ENCODE measurements at places on chromosomes 2 and 18.
A peak's percentile ranks its signal among the peaks of the same experiment; 100 is the strongest.

GRCh38 chr2:21301871-21302455 is 178.2 kb downstream of the TDRD15 start:
- no peak for DNase-seq

DNA sequence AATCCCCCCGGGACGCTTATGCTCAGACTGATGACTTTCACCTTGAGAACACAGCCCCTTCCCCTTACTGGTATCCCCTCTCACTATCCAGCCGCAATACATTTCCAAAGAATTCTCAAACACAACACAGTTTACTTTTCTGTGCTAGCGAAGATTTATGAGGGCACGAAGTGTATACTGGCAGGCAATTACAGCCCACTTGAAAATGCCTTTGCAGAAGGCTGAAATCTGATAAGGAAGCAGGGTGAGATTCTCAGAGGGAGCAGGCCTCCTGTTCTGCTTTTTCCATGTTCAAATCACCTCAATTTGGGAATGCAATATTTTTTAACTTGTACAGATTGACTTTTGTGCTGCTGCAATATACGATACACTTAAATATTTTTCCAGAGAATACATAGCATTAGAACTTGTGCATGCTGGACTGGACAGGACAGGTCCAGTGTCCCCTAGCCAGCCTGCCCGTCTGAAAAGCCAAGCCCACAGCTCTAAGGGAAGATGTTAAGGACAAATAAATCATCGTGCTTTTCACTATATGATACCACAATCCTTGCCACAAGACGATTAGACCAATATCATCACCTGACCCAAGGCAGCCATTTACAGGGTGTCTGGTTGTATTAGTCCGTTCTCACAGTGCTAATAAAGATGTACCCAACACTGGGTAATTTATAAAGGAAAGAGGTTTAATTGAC is 262.1 kb downstream of the EPHA4 start:
- no peak for DNase-seq

DNA sequence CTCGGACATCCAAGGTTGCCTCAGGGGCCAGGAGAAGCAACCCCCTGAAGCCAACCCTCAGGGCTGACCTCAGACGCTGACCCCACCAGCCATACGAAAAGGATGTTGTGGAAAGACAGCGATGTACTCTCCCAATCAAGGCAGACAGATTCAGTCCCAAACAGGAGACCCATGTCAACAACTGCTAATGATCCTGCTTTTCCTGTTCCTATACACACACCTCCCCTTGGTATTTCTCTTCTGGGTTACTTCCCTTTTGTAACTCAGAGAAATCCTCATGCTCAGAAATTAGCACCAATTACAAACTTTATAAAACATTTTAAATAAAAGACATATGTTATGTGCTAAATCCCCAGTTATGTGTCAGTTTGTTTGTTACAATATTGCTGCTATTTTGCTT is 120.8 kb downstream of the PID1 start:
- DNase-seq: no peak

GRCh38 chr18:1292167-1292566 is 387.5 kb downstream of the ADCYAP1 start:
- no peak for DNase-seq

GRCh38 chr2:11773747-11774525 is 27.5 kb downstream of the LPIN1 start:
- no peak for DNase-seq

DNA sequence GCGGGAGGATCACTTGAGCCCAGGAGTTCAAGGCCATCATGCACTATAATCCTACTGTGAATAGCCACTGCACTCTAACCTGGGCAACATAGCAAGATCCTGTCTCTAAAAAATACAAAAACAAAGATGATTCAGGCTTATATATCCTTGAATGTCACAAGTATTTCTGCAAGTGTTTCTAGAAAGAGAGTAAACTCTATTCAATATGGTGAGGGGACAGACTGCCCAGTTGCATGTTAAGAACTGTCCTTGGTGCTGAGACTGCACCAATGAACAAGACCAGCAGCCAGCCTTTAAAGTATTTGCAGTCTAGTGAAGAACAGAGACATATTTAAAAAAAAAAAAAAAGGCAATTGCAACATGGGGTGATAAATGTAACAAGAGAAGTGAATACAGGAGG is 16.4 kb downstream of the MAP3K19 start:
- no peak for DNase-seq

GRCh38 chr2:1791685-1792435 is 47.5 kb upstream of the PXDN start:
- DNase-seq: no peak

DNA sequence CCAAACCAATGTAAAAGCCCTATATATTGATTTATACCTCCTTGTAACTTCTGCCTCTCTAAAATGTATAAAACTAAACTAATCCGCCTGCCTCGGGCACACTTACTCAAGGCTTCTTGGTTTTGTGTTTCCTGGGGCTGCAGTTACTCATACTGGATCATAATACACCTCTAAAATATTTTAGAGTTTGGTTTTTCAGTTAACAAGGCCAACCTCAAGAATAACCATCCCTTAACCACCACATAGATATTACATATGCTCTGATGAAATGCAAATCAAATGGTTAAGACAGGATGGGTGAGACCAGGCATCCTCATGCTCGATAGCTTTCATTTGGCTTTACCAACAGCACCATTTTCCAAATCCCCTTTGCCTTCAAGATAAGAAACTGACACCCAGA is 46.4 kb downstream of the UXS1 start:
- no peak for DNase-seq

GRCh38 chr2:85961053-85961452 is 72.3 kb upstream of the ST3GAL5 start:
- no peak for DNase-seq

DNA sequence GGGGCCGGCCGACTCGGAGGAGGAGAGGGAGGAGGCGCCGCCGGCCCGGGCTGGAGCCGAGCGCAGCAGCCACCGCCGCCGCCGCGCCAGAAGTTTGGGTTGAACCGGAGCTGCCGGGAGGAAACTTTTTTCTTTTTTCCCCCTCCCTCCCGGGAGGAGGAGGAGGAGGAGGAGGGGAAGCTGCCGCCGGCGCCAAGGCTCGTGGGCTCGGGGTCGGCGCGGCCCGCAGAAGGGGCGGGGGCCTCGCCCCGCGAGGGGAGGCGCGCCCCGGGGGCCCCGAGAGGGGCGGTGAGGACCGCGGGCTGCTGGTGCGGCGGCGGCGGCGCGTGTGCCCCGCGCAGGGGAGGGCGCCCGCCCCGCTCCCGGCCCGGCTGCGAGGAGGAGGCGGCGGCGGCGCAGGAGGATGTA is 316 bp downstream of the CRIM1 start:
- DNase-seq: no peak

GRCh38 chr18:9421901-9422327 is 53.4 kb upstream of the RALBP1 start:
- no peak for DNase-seq

DNA sequence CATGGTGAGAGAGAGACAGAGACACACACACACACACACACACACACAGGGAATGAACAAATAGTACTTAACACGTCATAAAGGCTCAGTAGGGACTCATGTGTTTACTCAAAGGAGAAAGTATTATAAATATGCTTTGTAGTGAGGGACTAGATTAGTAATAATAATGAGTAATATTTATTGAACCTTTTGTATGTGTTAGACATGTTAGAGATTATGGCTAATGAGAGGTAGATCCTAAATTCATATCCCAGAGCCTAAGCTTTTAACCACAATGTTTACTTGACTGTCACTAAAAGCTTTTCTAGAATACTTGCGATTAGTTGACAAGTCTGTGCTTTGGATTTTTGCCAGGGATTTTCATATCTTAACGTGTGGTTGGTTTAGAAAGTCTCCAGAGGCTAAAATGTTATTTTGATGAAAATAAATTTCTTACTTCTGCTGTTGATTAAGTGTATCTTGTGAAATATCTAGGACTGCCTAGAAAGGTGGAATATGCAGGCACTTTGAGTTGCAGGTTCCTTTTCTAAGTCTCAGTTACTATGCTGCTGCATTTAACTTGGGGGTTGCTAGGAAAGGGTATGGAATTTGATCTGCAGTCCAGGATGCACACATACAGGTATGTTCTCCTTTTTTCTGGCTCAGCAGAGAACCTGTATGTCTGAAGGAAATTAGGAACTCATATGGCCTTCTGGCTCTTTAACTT is 64.5 kb downstream of the UBR3 start:
- DNase-seq: no peak

- DNase-seq: no peak
Observed at GRCh38 chr18:32208023-32208422, 18.2 kb downstream of the MEP1B start.

DNA sequence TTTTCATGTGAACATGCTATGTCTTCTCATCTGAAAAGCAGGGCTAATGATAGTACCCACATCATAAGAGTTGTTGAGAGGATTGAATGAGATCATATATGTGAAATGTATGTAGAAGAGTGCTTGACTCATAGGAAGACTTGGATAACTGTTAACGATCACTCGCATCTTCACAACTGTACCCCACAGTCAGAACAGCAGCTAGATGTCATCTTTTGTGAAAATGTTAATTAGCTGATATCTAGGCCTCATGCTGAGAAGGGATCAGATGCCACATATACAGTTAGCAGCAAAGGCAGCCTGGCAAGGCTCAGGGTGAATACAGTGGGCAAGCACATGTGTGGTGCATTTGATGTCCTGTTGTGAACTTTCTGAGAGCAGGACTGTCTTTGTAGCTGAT is 24.2 kb downstream of the MAP3K20 start:
- DNase-seq: no peak

- DNase-seq: no peak
Observed at GRCh38 chr2:199259671-199260070, 198.1 kb downstream of the SATB2 start.

DNA sequence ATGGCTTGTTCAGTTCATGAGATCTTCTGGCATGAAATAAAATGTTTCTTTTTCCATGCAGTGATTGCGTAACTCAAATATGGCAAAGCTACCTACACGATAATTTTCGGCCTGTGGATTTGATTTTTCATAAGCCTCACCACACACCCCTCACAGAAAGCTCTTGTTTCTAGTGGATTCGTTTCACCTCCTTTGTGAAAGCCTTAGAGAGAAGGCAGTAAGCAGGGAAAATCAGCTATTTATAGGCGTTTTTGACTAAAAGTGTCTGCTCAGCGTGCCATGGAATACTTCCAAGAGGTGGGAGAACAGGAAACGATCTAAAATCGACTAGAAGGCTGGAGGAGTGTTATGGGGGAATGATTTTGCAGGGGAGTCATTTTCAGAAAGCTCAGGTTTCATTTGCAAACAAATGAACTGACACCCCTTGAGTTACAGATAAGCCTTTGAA is 417.9 kb downstream of the TGIF1 start:
- DNase-seq: no peak

GRCh38 chr18:48679236-48679635 is 140.4 kb downstream of the CTIF start:
- DNase-seq: no peak

GRCh38 chr2:234500394-234501006 is 3.6 kb upstream of the ARL4C start:
- DNase-seq: peak; percentile 37

- no peak for DNase-seq
Observed at GRCh38 chr2:142179686-142180085, 48.9 kb upstream of the LRP1B start.

DNA sequence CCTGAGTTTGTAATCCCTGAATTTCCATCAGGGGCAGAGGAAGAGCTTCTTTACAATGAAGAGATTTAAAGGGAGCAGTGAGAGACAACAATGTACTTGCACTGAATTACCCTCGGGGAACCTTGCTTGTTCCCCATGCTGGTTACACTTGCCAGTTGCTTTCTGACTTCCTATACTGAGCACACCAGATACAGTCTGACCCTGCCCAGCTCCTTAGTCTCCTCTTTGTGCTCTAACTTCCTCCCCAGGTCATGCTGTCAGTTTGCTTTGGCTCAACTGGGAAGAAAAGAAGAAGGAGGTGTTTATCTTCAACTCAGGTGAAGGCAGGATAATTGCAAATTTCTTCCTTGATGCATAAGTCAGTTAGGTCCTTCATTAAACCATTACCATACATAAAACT is 658.4 kb downstream of the NYAP2 start:
- DNase-seq: no peak

DNA sequence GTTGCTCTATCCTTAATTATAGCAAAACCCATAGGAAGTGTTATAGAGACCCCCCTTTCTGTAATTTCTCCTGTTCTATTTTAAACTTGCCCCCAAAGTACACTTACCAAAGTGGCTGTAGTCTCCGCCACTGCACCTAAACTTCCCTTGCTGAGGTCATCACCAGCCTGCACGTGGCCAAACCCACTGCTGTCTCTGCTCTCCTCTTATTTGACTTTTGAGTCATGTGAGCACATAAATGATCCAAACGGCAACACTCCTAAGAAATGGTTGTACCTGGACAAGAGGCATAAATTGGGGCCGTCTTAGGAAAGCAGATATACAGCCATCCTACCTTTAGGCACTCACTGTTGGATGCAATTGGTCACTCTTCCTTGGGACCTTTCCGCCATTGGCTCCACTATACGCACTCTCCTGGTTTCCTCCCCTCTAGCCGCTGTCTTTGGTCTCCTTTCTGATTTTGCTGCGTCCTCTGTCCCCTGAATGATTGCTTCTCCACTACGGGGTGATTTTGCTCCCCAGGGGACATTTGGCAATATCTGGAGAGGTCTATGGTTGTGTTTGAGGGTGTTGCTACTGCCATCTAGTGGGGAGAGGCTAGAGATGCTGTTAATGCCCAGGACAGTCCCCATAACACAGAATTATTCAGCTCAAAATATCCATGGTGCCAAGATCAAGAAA is 19.2 kb upstream of the IL36G start:
- no peak for DNase-seq

DNA sequence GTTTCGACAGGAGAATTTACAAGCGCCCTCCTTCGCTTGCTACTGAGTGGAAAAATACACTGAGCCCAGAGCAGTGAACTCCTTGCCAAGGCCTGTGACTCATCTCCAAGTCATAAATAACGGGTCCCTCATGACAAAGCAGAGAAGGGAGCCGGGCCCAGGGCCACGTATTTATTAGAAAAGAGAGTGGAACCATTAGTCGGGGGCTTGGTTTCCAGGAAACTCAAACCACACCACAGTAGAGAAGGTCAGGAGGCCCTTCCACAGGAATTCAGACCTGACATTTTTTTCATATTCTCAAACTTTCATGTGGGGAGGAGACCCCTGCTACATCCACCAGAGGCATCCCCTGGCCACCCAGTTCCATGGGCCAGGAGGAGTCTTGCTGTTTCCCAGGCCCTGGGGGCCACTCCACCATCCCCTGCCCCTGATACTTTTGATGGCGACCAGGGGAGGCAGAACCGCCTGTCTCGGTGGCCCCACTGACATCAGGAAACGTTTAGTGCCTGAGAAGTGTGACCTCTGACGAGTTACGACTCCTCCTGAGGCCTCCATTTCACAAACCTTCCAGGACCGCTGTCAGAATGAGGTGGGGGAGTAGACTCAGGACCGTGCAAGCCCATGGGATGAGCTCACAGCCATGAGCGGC is 289.7 kb downstream of the DYSF start:
- no peak for DNase-seq

GRCh38 chr2:31711737-31712136 is 131.0 kb upstream of the SRD5A2 start:
- no peak for DNase-seq

- DNase-seq: no peak
Observed at GRCh38 chr18:48274301-48274700, 134.9 kb downstream of the ZBTB7C start.

Measured in activated naive CD8-positive, alpha-beta T cell treated with anti-CD3 and anti-CD28 coated beads, Interleukin-2, amount 50 U/mL, for 16 hours (primary cell).